Esophagus squamous epithelium (tissue), 5 donors: ENCODE measurements at places on chromosomes 2 and 18.

- no peak overlapping the region for H3K4me3 ChIP-seq
- no peak for DNase-seq
- H3K36me3 ChIP-seq, result peaks cover 7% of the 10 kb centered on the region
These were observed 14.7 kb downstream of the NCL start for GRCh38 chr2:231449503-231450054.

- no peaks in the 10 kb centered on the region for H3K4me1 ChIP-seq
- H3K36me3 ChIP-seq, result no peaks in the 10 kb centered on the region
- DNase-seq, result no peak
- no peaks in the 10 kb centered on the region for H3K27me3 ChIP-seq
These were observed 62.0 kb upstream of the ANKRD44 start for GRCh38 chr2:197372592-197372991.

DNA sequence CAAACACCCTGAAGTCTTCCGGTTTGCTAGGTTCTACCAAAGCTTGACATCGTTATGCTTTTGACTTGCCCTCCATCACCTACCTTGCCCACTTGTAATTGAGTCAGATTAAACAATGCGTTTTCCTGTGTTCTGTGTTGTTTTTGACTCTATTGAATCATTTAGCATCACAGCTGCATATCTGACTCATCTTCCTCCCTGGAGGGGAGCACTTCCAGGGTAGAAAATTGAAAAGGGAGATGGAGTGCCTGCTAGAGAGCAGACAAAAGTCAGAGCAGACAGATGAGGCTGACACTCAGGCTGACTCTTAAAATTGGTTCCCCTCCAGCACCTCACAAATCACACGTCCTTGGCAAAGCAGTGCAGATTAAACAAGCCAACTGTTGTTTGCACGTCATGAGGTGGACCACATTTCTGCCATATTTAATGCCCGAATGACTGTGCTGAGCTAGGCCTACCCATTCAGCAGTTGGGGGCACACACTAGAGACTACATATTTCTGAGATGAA is 2.2 kb downstream of the MPP4 start:
- H3K27ac ChIP-seq, result no peak overlapping the region
- H3K4me3 ChIP-seq, result no peak overlapping the region
- H3K27me3 ChIP-seq, result no peaks in the 10 kb centered on the region
- no peak for DNase-seq
- no peaks in the 10 kb centered on the region for H3K4me1 ChIP-seq

DNA sequence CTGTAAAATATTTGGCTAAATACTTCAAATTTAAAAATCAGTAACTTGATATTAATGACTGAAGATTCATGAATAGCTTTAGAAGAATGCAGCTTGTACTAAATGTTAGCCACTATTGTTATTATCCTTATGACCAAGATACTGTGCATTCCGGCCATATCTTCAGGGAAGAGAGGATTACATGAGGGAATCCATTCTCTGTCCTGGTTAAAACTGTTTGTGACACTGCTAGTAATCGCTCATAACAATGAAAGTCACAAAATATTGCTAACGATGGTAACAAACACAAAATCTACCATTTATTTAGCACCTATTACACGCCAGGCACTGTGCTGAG is 217.7 kb downstream of the PRKCE start:
- no peaks in the 10 kb centered on the region for H3K36me3 ChIP-seq
- H3K4me1 ChIP-seq, result peaks cover 8% of the 10 kb centered on the region
- H3K27ac ChIP-seq, result no peak overlapping the region
- H3K4me3 ChIP-seq, result no peak overlapping the region
- no peak for DNase-seq

- peak overlapping the region; percentile 79 for H3K27ac ChIP-seq
- H3K27me3 ChIP-seq, result no peaks in the 10 kb centered on the region
- H3K4me1 ChIP-seq, result peaks cover 72% of the 10 kb centered on the region
- no peak for DNase-seq
- no peak overlapping the region for H3K4me3 ChIP-seq
- H3K36me3 ChIP-seq, result no peaks in the 10 kb centered on the region
These were observed 13.4 kb upstream of the SEMA4C start for GRCh38 chr2:96883306-96883705.

DNA sequence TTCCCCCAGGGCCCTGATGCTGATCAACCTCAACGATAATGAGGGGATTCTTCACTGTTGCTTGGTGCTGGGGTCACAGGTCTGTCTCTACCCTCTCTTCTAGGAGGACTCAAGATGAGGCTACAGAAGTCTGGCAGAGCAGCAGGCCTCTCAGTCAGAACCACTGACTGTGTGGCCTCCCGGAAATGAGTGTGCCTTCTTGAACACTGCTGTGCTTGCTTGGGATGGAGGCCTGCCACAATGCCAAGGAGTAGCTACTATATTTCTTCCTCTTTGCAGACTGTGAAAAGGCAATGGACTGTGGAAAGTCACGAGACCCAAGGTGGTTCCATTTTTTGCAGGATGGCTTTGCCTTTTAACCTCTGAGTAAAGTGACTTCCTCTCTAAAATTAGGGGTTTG is 5.8 kb upstream of the HOXD1 start:
- DNase-seq, result no peak
- H3K27ac ChIP-seq, result no peak overlapping the region
- no peaks in the 10 kb centered on the region for H3K36me3 ChIP-seq

DNA sequence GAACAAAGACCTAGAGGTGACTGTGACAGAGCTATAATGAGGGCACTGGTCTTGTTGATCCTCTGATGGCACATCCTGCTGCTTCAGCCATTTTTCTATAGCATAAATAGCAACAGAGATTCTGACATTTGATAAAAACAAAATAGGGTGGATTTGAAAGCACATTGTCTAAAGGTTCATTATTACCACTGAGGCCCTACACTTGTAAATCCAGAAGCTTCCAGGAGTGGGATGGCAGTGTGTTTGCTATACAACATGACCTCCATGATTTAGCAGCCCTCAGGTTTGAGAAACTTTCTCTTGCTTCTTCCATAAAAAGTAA is 93.2 kb upstream of the CD302 start:
- no peaks in the 10 kb centered on the region for H3K4me1 ChIP-seq
- no peaks in the 10 kb centered on the region for H3K36me3 ChIP-seq
- H3K27me3 ChIP-seq, result no peaks in the 10 kb centered on the region
- DNase-seq, result no peak
- no peak overlapping the region for H3K27ac ChIP-seq

GRCh38 chr2:192535956-192536921 is 341.5 kb upstream of the TMEFF2 start:
- no peak for DNase-seq
- no peaks in the 10 kb centered on the region for H3K36me3 ChIP-seq
- H3K4me1 ChIP-seq, result no peaks in the 10 kb centered on the region
- H3K27ac ChIP-seq, result no peak overlapping the region

DNA sequence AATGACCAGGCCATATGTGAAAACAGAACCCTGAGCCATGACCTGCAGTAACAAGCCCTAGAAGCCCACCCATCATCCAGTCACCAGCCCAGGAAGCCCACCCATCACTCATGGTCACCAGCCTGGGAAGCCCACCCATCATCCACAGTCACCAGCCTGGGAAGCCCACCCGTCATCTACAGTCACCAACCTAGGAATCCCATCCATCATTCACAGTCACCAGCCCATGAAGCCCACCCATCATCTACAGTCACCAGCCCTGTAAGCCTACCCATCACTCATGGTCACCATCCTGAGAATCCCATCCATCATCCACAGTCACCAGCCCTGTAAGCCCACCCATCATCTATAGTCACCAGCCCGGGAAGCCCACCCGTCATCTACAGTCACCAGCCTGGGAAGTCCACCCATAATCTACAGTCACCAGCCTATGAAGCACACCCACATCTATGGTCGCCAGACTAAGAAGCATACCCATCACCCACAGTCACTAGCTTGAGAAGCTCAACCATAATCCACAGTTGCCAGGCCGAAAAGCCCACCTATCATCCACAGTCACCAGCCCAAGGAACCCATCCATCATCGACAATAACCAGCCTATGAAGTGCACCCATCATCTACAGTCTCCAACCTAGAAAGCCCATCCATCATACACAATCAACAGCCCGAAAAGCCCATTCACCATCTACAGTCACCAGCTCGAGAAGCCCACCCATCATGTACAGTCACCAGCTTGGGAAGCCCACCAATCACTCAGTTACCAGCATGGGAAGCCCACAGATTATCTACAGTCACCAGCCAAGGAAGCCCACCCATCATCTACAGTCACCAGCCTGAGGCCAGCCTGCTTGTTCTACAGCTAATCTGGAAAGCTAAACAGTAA is 91.9 kb downstream of the TWIST2 start:
- no peaks in the 10 kb centered on the region for H3K27me3 ChIP-seq
- DNase-seq, result no peak
- H3K4me3 ChIP-seq, result no peak overlapping the region

DNA sequence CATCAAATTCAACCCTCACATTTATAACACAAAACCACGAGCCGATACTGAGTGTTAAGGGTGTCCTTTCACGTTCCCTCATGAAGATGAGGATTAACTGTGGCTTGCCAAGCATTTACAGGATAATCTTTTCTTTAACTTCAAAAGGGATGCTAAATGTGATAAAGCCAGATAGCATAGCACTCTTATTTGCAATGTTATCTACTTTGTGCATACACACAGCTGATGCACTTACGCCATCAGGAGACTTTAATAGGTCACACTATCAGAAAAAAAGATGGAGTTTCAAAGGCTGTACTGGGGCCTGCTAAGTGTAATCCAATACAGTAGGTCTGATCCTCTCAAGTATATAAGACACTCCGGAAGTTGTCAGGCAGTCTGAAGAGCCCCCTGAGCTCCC is 572.7 kb downstream of the PIK3C3 start:
- H3K4me3 ChIP-seq, result no peak overlapping the region
- H3K27ac ChIP-seq, result no peak overlapping the region
- H3K4me1 ChIP-seq, result no peaks in the 10 kb centered on the region
- H3K36me3 ChIP-seq, result no peaks in the 10 kb centered on the region
- DNase-seq, result no peak

- H3K36me3 ChIP-seq, result no peaks in the 10 kb centered on the region
- H3K27me3 ChIP-seq, result no peaks in the 10 kb centered on the region
- H3K4me1 ChIP-seq, result no peaks in the 10 kb centered on the region
- no peak for DNase-seq
These were observed 84.3 kb downstream of the EDAR start for GRCh38 chr2:108904680-108905079.

- no peaks in the 10 kb centered on the region for H3K36me3 ChIP-seq
- DNase-seq, result no peak
- no peaks in the 10 kb centered on the region for H3K27me3 ChIP-seq
- no peak overlapping the region for H3K27ac ChIP-seq
- H3K4me1 ChIP-seq, result no peaks in the 10 kb centered on the region
These were observed 124.6 kb downstream of the SPOPL start for GRCh38 chr2:138626148-138626547.

- peaks cover 17% of the 10 kb centered on the region for H3K4me1 ChIP-seq
- H3K36me3 ChIP-seq, result no peaks in the 10 kb centered on the region
- no peak overlapping the region for H3K27ac ChIP-seq
- no peak for DNase-seq
These were observed 220.6 kb downstream of the SRBD1 start for GRCh38 chr2:45390441-45390840.

DNA sequence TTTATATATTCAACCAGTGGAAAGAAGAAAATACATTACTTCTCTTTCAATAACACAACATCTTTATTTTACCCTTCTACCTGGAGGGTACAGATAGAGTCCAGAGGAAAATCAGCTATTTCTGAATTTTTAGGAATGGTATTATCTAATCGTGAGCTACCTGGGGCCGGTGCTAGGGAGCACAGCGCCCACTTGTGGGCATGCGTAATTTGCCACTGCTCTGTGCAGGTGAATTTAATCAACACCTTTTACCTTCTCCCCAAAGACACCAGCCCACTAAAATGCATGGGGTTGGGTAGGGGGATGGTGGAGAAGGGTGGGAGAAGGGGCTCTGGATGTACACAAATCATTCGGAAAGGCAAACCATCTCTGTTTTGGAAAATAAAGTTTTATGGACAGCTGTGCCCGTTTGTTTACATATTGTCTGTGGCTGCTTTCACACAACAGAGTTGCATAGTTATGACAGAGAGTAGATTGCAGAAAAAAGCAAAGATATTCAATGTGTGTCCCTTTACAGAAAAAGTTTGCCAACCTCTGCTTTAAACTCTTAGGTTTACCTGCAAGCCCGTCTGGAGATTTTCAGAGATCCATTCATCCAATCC is 51.5 kb upstream of the DCC start:
- H3K4me3 ChIP-seq, result no peak overlapping the region
- H3K36me3 ChIP-seq, result no peaks in the 10 kb centered on the region
- no peaks in the 10 kb centered on the region for H3K27me3 ChIP-seq
- H3K4me1 ChIP-seq, result no peaks in the 10 kb centered on the region
- DNase-seq, result no peak

GRCh38 chr2:172484706-172485105 is 57.3 kb downstream of the ITGA6 start:
- no peak for DNase-seq
- H3K36me3 ChIP-seq, result no peaks in the 10 kb centered on the region
- no peak overlapping the region for H3K4me3 ChIP-seq
- H3K27ac ChIP-seq, result no peak overlapping the region
- H3K4me1 ChIP-seq, result peaks cover 2% of the 10 kb centered on the region

GRCh38 chr2:954687-955000 is 4.0 kb downstream of the SNTG2 start:
- no peak overlapping the region for H3K27ac ChIP-seq
- no peak for DNase-seq
- no peak overlapping the region for H3K4me3 ChIP-seq
- peaks cover 57% of the 10 kb centered on the region for H3K27me3 ChIP-seq
- H3K4me1 ChIP-seq, result peaks cover 15% of the 10 kb centered on the region

DNA sequence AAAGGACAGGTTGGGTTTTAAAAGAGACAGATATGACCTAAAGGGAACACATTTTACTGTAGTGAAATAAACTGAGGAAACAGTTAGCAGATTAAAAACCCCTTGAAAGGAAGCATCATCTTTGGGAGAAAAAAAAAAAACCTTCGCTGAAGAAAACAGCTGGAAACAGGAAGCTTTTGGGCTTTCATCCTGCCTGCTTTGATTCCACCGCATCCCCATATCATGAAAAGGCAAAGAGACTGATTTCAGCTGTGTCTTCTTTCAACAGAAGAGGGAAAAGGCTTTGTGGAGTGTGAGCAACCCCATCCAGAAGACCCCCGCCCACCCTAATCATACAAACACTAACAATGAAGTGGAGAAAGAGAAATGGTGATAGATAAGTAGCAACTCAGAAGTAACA is 86.4 kb downstream of the TCF4 start:
- peak overlapping the region; percentile 44 for H3K27ac ChIP-seq
- H3K4me3 ChIP-seq, result no peak overlapping the region
- no peaks in the 10 kb centered on the region for H3K27me3 ChIP-seq
- H3K4me1 ChIP-seq, result peaks cover 4% of the 10 kb centered on the region
- no peaks in the 10 kb centered on the region for H3K36me3 ChIP-seq

- no peaks in the 10 kb centered on the region for H3K4me1 ChIP-seq
- H3K36me3 ChIP-seq, result no peaks in the 10 kb centered on the region
- H3K4me3 ChIP-seq, result no peak overlapping the region
- H3K27ac ChIP-seq, result no peak overlapping the region
- DNase-seq, result no peak
These were observed 146.7 kb downstream of the PARD3B start for GRCh38 chr2:204691911-204692510.

GRCh38 chr2:230798769-230799399 is 65.9 kb upstream of the ITM2C start:
- DNase-seq, result no peak
- H3K27me3 ChIP-seq, result no peaks in the 10 kb centered on the region
- H3K4me3 ChIP-seq, result no peak overlapping the region
- peaks cover 22% of the 10 kb centered on the region for H3K4me1 ChIP-seq
- no peaks in the 10 kb centered on the region for H3K36me3 ChIP-seq

- no peaks in the 10 kb centered on the region for H3K27me3 ChIP-seq
- no peak overlapping the region for H3K27ac ChIP-seq
- no peaks in the 10 kb centered on the region for H3K4me1 ChIP-seq
- DNase-seq, result no peak
These were observed 10.1 kb downstream of the VIL1 start for GRCh38 chr2:218428846-218429558.
